GDM1 (cell line): ENCODE measurements at places on chromosomes 3 and 15.

DNA sequence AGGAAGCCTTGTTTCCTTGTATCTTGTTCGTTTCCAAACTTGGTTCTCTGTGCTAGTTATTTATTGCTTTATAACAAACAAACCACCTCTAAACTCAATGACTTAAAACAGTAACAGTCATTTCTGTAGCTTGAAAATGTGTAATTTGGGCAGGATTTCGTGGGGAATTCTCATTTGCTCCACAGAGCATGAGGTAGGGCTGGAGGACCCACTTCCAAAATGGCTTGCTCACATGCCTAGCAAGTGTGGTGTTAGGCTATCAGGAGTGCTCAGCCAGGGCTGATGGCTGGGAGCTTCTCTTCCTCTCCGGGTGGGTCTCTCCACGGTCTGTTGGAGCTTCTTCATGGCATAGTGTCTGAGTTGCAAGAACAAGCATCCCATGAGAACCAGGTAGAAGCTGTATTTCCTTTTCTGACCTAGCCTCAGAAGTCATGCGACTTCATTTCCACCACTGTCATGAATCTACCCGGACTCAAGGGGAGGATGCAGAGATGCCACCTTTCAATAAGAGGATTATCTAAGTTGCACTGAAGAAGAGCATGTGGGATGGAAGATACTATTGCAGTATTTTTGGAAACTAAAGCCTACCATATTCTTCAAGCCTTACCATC, 8.2 kb upstream of the TNIK start:
- DNase-seq = no peak

- DNase-seq = no peak
Observed at GRCh38 chr3:66303491-66303901, 82.7 kb downstream of the SLC25A26 start.

- DNase-seq = no peak
Observed at GRCh38 chr15:101086394-101087171, 165.3 kb downstream of the CHSY1 start.

DNA sequence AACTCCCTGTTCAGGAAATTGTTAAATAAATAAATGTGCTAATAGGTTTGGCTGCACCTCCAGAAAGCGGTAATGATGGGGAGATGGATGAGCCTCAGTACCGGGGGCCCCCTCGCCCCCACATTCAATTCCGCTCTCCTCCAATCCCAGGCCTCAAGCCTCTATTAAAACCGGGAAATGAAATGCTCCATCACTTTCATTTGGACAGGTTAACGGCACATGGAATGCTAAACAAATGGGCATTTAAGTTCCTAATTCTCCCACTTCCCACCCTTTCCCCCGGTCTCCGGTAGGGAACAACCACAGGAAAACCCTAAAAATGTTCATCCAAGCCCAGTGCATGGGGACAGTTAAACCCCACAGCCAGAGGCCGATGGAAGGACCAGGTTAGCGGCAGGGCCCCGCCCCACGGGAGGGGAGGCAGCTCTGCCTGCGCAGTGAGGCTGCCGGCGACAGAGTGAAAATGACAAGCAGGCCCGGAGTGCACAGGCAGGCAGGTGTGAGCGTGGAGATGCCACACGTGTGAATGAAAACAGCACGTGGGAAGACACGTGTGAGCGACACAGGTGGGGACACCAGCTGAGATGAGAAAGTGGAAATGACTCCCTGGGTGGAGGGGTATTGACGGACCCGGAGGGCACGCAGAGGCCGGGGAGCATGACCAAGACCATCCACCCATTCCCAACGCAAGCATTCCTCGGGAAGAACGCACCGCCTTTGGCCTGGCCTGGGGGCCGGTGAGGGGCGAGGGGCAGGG, 28.1 kb downstream of the RNU5B-1 start:
- DNase-seq = no peak

DNA sequence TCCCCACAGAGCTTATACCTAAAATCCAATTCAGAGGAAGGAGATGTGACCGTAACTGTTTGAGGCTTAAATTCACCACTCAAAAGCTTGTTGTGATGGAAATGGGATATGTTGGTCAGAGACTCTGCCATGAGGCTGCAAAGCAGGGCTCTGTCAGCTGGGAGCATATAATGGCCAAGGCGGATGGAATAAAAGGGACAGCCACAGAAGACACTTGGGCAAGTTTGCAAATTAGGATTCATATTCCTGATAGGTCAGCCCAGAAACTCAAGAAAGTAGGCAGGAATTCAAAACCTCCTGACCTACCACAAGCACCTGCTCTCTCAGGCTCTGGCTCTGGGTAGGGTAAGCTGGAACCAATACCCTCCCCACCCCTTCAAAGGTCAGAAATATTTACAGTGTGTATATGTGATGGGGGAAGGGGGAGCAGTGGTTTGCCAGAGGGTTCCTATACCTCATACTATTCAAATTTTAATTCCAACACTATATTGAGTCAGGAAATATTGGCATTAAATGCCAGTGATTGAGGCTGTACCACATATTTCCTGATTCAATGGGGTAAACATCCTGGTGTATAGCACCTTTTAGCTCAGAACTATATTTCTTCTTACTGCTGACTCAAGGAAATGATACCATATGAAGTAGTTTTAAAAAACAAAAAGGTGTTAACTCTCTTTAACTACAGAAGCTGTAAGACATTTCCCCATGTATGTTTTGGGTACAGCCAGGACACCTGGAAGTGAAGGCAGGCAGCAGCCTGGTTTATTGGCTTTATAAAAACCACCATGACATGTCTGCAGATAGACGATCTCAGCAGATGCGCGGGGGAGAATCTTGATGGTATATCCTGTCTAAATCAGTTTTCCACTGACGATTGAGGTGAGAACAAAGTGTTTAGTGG, 19.2 kb downstream of the FYCO1 start:
- DNase-seq = no peak

GRCh38 chr3:116947148-116947547, 237.6 kb downstream of the TUSC7 start:
- DNase-seq = no peak

GRCh38 chr3:17765819-17766472, 23.5 kb upstream of the TBC1D5 start:
- DNase-seq = no peak

DNA sequence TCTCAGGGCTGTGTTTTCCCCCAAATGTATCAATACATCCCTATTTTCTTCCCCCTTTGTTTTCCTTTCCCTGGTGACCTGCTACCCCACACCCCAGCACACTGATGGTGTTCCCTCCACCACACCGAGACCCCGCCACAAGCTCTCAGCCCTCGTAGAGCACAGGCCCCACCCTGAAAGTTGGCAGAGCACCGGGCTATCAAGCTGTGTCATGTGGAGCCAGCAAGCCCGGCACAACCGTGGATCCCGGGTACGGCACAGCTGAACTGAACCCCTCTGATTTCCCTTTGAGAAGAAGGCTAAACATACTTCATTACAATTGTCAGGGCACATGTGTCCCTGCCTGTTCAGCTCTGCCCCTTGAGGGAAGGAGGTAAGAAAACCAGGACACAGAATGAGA, 69.9 kb downstream of the LRIG1 start:
- no peak for DNase-seq

DNA sequence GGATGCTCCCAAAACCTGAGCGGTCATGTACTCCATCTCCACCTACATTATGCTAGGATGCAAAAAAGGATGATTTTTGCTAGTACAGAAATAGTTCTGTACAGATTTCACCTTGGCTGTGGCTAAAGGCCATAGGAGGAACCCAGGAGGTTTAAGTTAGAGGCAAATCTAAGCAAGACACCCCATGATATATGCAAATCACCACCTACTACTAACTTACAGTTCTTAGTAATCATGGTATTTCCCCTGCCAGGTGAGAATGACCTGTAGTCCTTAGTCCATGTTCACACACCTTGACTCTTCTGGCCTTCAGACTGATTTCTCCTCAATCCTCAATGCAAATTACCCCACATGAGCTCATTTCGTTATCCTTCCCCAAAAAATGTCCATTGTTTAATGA, 154.2 kb downstream of the IMPG2 start:
- no peak for DNase-seq

DNA sequence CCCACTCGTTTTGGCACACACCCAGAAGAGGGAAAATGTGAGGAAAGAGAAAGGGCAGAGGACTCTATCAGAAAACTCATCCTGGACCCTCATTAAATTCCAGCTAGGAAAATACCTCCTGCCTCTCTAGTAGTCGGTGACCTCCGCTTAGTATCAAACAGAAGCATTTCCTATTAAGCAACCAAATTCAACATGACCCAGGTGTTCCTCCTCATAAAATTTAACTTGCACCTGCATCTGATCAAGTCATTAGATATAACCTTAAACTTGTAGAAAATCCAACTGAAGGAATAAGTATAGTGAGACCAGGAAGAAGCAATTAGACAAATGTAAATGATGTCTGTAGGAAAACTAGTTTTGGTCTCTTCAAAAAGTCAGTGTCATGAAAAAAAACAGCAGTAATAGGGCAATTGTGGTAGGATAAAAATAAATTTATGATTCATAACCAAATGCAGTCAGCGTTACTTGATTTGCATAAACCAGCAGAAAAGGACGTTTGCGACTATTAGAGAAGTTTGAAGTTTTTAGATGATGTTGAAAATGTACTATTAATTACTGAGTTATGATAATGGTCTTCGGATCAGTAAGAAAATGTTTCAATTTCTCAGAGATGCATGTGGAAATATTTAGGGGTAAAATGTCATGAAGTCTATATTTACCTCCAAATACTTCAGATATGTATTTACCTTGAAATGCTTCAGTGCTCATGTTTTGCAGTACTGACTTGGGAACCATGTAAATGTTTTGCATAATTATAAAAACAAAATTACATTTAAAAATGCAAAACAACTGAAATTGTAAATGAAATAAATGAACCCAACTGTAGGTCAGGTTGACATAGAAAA, 44.6 kb downstream of the LDHAL6B start:
- no peak for DNase-seq

GRCh38 chr15:38733331-38733730, 168.7 kb upstream of the RASGRP1 start:
- no peak for DNase-seq

DNA sequence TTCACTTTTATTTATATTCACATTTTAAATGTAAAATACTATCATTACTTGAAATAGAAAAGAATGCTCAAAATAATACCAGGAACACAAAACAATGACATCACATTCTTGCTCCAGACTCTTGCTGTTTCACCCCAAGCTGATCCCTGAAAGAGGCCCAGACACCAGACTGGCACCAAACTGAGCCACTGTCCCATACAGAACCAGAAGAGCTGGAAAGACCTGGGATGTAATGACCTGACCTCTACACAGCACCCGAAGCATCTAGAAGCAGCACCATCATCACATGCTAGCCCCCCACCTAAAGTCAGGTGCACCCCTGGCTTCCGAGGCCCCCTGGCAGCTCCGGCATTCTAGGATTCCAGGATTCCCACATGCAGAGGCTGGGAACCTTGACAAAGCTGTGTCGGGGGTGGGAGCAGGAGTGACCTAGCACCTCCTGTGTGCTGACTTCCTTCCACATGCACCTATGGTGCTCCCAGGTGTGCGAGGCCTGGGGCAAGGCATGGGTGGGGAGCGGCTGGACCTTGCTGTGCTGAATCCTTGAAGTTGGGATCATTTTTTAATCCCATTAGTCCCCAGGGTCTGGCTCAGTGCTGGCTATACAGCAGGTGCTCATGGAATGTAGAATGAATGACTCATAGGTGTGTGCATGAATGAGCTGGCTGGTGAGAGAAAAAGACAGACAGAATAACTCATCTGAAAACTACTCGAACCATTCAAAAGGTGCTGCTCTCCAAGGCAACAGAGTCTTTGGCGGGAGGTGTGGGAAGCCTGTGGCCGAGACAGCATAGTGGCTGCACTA, 144.7 kb upstream of the IQSEC1 start:
- DNase-seq = no peak

DNA sequence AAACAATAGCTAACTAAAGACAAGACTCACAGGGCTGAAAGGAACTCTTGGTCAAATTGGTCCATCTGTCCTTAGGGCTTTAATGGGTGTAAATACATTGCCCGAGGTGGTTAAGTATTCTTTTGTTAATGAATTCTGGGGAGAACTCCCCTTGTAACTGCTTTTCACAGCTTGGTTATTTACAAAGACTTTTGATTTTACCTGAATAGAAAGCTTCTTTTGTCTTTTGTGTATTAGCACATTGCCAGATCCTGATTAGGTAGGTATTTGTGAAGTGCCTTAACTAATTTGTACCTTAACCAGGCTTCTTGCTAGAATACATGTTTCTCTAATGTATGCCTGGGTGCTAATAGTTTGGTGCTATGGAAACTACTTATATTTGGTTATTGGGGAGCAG, 14.0 kb downstream of the CHD2 start:
- DNase-seq = no peak

GRCh38 chr15:57035664-57036063, 117.2 kb downstream of the TCF12 start:
- no peak for DNase-seq

DNA sequence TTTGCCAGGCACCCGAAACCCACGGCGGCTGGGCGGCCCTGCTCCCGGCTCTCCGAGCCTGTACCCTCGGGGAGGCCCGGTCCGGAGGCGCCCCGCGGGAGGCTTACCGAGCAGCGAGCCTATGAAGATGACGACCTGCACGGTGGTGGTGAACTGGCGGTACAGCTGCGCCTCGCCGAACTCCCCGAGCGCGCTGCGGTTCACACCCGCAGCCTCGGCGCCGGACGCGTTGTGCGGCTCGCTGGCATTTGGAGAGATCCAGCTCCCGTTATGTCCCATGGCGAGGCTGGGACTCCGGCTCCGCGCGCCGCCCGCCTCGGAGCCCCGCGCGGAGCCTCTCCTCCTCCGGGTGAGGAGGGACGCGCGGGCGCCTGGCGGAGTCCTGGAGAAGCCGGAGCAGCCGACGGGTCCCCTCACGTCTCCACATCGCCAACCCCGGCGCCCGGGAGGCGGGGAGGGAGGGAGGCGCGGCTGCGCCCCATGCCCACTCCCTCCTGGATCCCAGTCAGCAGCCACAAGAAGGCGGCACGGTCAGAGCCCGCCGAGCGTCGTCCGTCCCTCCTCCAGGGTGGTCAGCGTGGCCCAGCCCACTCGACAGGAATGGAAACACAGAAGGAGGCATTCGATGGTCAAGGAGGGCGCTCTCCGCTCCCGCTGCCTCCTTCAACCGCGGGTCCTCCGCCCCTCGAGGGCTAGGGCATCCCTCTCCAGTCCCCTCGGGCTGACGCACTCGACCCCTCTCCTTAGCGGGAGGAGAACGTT, at the start of gene GPR176:
GPR176 (minus strand) TSS at position 519 of the 762 bp plus-strand sequence; CDS start at position 279, 240 bp downstream.
- no peak for DNase-seq

GRCh38 chr3:8777201-8777977, 8.0 kb upstream of the OXTR start:
- no peak for DNase-seq

DNA sequence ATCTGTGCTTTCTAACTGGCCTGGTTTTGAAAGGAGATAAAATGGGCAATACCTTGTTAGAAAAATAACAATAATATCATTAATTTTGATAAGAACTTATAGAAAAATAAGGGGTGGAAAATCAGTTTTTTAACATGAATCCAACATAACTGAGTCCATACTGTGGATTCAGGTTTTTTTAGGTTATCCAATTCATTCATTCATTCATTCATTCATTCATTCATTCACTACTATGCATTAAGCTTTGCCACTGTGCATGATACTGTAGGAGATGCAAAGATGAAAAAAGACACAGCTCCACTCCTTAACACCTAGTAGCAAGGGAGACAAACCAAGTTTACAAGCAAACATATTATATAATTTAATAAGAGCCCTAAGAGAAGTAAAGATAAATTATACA, 97.0 kb upstream of the TNIK start:
- DNase-seq = no peak
